ENCODE measurements at places on chromosomes 16 and 17. TPM values are rescaled to one million over a fixed set of nuclear protein-coding genes. Genes with fewer than 3 reads are reported as not detected.

- DNase-seq: peak; percentile 77
Observed at GRCh38 chr16:64983963-64984362, 137.9 kb downstream of the CDH11 start.

DNA sequence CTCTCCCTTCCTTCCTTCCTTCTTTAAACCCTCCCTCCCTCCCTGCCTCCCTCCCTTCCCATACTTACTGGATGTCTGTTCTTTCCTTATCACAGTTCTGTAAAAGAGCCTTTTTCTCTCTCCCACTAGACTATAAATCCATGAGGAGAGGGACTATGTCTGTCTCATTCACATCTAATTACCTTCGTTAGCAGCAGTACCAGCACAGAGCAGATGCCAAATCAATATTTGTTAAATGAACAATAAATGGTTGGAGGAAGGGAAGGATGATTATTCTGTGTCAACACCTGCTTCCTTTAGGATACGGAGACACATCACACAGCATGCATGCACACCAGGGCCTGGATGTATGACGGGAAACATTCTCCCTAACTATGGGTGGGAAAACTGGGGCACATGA, 94.2 kb downstream of the DNAH3 start:
- no peak for DNase-seq

DNA sequence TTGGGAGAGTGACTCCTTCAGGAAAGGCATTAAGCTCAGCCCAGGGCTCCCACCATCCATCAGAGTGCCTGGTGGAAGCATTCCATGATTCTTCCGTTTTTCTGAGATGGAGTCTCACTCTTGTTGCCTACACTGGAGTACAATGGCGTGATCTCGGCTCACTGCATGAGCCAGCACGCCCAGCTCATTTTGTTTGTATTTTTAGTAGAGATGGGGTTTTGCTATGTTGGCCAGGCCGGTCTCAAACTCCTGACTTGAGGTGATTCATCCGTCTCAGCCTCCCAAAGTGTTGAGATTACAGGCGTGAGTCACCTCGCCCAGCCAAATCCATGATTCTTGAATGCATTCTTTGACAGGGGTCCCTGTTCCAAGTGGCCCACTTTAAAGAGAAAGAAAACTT, 23.1 kb downstream of the MIS12 start:
- peak; percentile 12 for DNase-seq

GRCh38 chr16:17632667-17633066, 161.9 kb upstream of the XYLT1 start:
- DNase-seq: no peak

The TBC1D28 gene
- total RNA-seq: 0.24 TPM

The CALB2 gene
- total RNA-seq: 0.97 TPM

The DUS2 gene
- 26.0 TPM for total RNA-seq

The NMT1 gene
- total RNA-seq: 151 TPM

The JPT1 gene
- total RNA-seq: 265 TPM
